ENCODE measurements at places on chromosomes 7 and 10. TPM values are rescaled to one million over a fixed set of nuclear protein-coding genes. Genes with fewer than 3 reads are reported as not detected.

Gene CEP55
- 1.9 TPM for total RNA-seq

Gene PRSS2
- not detected for total RNA-seq

Gene FOXP2
- total RNA-seq: 29.9 TPM

Gene IL6
- not detected for total RNA-seq

Gene GIMAP4
- 11.4 TPM for total RNA-seq

Gene OPN1SW
- total RNA-seq: not detected

Gene GDF2
- total RNA-seq: not detected

Gene ANKRD7
- 5.9 TPM for total RNA-seq

Gene SLC16A12
- 4.1 TPM for total RNA-seq
